Stimulated activated CD4-positive, alpha-beta T cell treated with anti-CD3 and anti-CD28 coated beads, Interleukin-1b, Interleukin-23, amount 100 ng/mL, for 24 hours (primary cell): ENCODE measurements at places on chromosomes 1 and 21.

- no peak for DNase-seq
These were observed 74.9 kb downstream of the FASLG start for GRCh38 chr1:172733815-172734214.

DNA sequence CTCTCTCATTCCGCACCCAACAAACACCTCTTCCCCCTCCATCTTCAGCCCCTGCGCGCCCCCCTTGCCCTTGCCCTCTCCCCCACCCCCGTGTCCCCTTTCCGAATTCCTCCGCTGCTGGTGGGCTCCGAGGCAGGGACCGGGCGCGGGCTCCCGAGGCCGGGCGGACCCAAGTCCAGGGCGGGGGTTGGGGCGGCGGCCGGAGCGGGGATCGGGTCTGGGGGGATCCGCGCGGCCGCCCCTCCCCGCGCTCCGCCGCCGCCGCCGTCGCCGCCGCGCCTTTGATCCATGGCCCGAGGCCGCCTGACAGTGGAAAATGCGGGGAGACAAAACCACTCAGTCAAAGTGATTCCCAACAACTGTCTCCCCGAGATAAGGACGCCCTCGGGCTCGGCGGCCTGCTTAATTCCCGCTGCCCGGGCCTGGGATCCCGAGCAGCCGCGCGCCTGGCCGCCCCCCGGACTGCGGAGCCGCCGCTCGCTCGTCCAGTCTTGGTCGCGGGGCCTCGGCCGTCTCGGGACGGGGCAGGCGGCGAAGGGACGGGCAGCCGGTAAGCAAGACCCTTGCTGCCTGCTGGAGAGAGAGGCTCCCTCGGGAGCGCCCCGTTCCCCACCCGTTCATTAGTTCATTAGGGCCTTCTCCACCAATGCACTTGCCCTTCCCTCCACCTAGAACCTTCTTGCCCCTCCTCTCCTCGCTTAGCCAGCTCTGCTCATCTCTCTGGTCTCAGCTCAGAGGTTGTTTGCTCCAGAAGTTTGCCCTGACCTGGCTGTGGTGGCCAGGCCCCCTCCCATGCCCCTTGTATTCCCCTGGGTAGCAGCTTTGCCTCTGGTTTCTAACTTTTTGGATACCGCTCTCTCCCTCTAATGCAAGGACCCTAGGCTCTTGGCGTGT lies 86.4 kb downstream of the PAX7 start:
- DNase-seq = no peak

GRCh38 chr1:145961425-145962156 lies 2.8 kb downstream of the ANKRD34A start:
- peak; percentile 57 for DNase-seq

DNA sequence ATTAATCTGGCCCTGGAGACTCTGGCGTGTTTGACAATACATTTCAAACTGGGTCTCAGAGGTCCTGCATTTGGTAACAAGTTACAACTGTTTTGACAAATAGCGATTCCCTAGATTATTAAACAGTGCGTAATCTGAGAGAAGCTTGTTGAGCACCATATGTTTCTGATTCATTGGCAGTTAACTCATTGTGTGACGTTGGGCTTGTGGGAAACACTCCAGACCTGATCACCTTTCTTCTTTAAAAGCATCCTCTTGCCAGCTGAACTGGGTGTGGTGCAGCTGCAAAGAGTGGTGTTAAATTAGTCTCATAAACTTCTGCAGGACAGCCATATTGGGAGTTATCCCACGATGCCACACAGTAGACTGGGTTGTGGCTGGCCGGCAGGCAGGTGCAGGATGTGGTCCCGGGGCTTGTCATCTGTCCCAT lies 82.7 kb downstream of the CDC7 start:
- DNase-seq = no peak

GRCh38 chr1:29590583-29591565 lies 354.6 kb downstream of the PTPRU start:
- DNase-seq = no peak

DNA sequence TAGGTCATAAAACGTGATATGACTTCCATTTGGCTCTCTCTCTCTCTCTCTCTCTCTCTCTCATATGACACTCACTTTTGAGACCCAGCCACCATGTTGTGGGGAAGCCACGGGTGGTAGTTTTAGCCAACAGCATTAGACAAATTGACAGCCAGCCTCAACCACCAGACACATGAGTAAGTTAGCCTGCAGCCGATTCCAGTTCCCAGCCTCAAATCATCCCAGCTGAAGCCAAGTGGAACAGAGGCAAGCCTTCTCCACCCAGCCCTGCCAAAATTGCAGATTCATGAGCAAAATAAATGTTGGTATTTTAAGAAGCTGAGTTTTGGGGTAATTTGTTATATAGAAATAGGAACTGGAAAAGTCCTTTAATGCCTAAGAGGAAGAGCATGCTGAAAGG lies 98.0 kb upstream of the DNAH14 start:
- DNase-seq = no peak

GRCh38 chr21:16324630-16325029 lies 594.8 kb downstream of the USP25 start:
- no peak for DNase-seq

DNA sequence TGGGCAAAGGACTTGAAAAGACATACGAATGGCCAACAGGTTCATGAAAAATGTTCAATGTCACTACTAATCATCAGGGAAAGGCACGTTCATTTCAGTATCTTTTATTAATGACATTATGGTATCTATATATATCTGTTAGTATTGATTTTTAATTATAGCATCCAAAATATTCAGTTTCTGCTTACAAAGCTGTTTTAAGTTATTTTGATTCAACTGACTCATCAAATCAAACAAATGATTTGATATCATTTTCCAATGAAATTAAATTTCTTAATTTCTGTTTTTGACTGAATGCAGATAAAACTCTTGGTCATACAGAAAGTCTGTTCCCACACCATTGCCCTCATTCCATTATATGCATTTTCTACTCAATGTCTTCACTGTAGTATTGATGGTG lies 315.9 kb downstream of the PDE4B start:
- DNase-seq = no peak

DNA sequence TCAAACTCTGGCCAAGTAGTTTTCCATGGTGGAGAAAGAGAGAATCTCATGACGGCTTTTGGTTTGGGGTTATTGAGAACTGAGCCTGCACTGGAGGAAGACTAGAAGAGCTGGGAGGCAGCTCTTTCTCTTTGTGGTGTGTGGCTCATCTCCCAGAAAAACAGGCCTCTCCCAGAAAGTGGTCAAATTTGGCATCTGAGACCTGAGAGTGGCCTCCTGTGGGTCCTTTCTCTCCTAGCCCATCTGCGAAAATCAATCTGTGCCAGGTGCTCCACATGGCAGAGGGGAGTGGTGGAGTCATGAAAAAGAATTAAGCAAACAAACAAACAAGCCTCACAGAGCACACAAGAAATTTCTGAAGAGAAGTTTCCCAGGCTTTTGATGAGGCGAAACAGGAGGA lies 305.0 kb downstream of the ST6GALNAC3 start:
- no peak for DNase-seq

GRCh38 chr1:115706587-115707425 lies 61.7 kb downstream of the CASQ2 start:
- DNase-seq = no peak

DNA sequence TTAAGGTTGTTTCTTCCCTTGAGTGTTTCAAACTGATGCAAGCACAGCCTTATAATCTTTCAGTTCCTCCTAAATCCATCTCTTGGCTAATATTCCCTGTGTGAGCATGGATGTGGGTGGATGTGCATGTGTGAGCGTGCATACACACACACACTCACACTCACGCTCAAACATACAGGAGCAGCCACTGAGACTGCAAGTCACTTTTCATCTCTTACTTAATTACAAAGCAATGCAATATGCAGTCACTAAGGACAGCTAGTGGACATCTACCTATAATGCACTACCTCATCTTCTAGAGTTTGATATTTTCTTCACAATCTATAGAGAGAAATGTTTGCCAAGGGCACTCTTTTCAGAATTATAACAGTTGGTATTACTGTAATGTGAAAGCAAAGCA lies 1.4 kb downstream of the ESRRG start:
- DNase-seq = no peak

- peak; percentile 47 for DNase-seq
These were observed 60.2 kb upstream of the PDE9A start for GRCh38 chr21:42593007-42593814.

- no peak for DNase-seq
These were observed 498 bp downstream of the GNAT2 start for GRCh38 chr1:109618661-109619575.

GRCh38 chr1:160795951-160796383 lies at the start of gene LY9:
LY9 (plus strand) TSS chr1:160796174; CDS start chr1:160796188, 14 bp downstream.
- peak; percentile 32 for DNase-seq

DNA sequence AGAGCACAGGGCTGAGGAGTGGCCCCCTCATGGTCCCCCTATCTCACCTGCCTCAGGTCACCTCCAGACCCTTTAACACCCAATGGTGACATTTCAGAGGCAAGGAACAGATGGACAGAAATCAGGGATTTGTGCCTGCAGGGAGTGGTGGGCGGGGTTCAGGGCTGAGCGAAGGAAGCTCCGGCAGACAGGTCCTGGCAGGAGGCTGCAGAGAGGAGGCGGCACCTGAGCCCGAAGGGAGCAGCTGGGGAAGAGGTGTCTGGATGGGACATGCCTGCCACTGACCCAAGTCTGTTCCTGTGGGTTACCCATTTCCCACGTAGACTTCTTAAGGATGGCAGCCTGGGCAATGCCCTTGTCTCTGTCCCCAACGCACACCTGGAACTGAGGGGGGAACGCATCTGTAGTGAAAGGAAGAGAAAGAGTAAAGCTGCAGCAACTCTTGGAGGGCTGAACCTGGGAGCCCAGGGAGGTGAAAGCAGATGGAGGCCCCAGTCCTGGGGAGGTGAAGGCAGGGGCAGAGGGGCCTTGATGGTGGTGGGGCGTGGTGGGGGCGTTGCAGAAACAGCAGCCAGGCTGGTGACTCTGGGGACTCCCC lies 61.6 kb upstream of the ADARB1 start:
- no peak for DNase-seq

GRCh38 chr21:42231756-42232155 lies 12.8 kb downstream of the ABCG1 start:
- no peak for DNase-seq

DNA sequence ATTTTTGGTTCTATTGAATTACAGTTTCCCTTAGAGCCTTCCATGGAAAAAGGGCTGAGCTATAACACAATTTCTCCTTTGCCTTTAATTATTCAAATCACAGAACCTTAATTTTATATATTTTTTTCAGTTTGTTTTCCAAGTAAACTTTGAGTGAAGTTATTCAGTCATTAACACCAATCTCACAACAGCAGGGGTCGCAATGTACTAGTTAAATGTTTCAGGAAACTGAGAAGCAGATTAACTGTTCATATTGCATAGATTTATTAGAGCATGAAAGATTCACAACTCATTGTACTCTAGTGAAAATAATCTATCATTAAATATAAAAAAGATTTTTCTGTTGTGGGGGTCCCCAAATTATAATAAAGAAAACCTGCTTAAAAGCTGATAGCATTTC lies 64.1 kb downstream of the KIFAP3 start:
- no peak for DNase-seq

DNA sequence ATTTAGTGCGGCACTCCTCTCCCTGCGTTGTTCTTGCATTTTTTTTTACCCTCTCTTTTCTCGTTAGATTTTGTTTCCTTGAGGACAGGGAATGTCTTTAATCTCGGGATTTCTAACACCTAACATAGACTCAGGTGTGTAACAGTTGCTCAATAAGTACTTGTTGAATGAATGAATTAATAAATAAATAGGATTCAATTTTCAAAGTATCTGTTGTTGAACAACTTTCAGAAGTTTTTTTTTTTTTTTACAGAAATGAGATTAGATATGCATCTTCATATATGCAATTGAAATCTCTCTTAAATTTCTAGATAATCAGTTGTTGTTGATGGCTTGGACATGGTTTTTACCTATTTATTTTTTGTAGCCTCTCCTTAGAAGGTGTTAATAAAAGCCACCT lies 83.1 kb downstream of the ROR1 start:
- no peak for DNase-seq

DNA sequence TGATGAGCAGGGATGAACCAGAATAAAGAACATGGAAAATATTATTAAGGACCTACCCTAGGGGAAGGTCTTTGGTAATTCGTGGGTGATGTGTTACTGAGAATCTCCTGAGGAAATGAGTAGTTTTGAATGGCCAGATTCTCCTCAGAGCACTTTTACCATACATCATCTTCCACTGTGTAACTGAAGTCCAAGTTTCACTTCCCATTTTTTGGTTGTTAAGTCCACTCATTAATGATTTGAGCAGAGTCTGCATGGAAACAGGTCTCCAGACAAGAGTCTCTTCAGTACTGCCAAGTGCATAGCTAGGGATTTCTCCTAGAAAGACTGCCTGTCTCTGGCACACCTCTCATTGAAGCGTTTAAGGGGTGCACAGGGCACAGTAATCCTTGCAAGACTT lies 48.7 kb upstream of the PCP4 start:
- no peak for DNase-seq

DNA sequence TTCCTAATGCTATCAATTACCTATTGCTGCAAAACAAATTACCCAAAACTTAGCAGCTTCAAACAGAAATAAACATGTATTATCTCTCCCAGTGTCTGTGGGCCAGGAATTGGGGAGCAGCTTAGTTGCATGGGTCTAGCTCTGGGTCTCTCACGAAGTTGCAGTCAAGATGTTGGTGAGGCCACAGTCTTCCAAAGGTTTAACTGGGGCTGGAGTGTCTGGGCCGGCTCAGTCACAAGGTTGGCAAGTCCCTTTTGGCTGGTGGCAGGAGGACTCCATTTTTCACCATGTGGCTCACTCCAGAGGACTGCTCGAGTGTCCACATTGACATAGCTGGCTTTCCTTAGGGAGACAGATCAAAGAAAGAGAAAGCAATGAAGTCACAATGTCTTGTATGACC lies 5.0 kb upstream of the LRP8 start:
- no peak for DNase-seq

- peak; percentile 18 for DNase-seq
These were observed 11.0 kb downstream of the BRINP2 start for GRCh38 chr1:177181631-177182291.

DNA sequence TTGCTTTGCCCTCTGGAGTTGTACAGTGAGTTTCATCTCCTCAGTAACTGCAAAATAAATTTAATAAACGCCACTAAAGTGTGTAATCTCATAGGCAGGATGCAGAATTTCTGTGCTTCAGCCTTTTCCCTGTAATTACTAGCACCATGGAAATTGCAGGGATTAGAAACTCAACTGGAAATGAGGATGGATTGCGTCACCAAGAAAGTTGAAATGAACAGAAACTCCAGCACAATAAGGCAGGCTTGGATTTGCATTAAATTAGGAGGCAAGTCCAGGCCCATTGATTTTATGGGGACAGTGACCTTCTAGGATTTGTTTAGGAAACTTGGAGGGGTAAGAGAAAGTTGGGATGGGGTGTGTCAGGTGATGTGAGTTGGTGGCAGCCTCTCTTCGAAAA lies 197.5 kb downstream of the PTPRU start:
- DNase-seq = no peak

- no peak for DNase-seq
These were observed 15.6 kb upstream of the TACSTD2 start for GRCh38 chr1:58592522-58593134.

- DNase-seq = no peak
These were observed 32.9 kb downstream of the IVNS1ABP start for GRCh38 chr1:185284116-185284515.
